ENCODE measurements at places on chromosomes 7 and 10.

DNA sequence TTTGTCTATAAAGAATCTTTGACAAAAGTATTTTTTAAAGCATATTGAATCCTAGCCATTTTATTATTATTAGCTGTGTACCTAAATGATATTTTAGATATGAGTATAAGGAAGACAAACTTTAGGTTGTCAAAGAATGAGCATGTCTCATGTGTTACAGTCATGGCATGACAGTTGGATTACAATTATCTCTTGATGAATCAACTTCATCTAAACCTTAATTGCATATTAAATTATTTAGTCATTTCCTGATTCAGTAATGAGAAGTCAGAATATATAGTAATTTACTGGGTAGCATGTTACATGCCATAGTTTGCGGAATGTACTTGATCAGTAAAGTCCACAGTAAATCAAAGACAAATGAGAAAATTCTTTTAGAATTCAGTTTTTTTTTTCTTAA is 59.2 kb downstream of the MAPK8 start:
- DNase-seq = no peak

GRCh38 chr10:124480860-124481259 is 19.2 kb downstream of the LHPP start:
- DNase-seq = no peak

DNA sequence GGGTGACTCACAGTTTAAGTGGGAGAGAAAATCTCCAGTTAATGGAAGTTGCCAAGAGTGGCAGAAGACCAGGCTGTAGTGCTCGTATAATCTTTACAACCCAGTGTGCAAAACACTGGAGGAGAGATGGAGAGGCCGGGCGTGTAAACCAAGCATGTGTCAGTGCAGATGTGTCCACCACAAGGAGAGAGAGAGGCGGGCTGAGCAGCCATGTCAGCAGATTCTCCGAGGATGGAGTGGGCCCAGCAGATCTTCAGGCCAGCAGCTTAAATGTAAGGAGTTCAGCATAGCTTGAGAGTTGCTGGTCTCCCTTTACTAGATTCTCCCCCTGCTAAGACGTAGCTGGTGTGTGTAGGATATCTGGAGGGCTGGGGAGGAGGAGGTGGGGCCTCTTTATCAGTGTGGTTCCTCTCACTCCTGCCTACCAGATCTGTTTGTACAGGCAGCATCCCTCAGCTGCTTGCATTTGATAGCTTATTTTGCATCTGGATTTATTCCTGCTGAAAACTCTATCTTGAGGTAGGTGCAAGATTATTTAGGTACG is 13.7 kb downstream of the BPGM start:
- DNase-seq = no peak

DNA sequence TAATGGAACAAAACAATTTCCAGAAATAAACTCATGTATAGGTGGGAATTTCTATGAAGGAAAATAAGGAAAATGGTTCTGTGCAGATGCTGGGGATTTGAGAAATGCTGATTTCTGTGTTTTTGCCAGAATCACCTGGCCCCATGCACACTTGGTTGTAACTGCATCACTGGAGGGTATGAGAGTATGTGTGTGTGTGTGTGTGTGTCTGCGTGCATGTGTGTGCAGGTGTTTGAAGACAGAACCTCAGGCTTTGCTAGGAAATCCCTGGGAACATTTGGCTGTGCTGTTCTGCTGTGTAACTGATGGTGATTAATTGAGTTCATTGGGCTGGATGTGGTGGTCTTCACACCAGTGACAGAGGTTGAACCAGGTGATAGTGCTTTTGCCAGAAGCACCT is 141.6 kb downstream of the CAMK1D start:
- no peak for DNase-seq

- DNase-seq = peak; percentile 70
Measured at GRCh38 chr7:41425926-41426325, 277.0 kb downstream of the INHBA start.

- DNase-seq = no peak
Measured at GRCh38 chr10:130140425-130140824, 4.2 kb downstream of the GLRX3 start.

DNA sequence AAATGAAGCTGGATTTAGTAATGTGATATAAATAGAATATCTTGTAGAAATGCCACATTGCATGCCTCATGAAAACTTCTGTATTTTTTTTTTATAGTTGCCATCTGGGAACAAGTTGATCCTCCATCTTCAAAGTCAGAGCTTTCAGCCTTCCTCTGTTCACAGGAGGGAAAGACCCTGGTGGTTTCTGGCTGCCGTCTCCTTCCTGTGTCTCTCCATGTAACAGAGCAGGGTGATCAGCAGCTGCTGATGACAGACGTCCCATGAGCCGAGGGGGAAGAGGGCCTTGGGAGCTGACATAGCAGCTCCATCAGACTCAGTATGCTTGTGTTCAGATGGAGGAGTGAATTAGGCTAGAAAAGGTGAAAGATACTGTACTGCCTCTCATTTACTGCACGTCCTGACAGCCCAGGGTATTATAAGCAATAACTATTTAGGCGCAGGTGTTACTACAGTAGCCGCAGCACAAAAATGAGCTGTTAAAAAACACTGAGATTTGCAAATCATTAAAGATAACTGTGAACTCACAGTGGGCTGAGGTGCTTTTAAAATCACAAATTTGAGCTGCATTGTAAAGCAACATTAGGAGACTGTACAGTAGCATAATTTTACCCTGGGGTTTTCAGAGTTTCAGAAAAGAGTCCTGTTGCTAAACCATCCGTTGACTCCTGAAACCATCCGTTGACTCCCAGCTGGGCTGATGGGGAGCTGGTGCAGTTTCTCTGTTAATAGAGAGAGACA is 103.3 kb downstream of the CFAP58 start:
- DNase-seq = no peak

DNA sequence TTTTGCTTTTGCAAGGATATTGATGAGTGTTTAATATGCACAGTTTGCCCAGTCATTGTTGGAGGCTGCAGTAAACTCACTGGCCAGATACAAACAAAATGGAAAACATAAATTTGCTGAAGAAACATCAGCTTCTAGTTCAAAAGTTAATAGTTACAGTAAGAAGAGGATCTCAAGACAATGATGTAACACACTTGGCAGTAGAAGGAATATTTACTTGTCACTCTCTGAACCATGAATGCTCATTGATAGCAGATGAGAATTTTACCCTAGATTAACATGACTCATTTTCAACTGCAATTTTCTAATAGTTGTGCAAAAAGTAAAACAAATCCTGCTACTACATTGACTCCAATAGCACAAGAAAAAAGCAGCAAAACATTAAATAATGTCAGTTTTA is 47.7 kb downstream of the VWC2 start:
- DNase-seq = no peak

- no peak for DNase-seq
Measured at GRCh38 chr10:123175389-123176387, 21.5 kb downstream of the BUB3 start.

GRCh38 chr7:70602117-70602516 is 529.8 kb upstream of the GALNT17 start:
- no peak for DNase-seq

DNA sequence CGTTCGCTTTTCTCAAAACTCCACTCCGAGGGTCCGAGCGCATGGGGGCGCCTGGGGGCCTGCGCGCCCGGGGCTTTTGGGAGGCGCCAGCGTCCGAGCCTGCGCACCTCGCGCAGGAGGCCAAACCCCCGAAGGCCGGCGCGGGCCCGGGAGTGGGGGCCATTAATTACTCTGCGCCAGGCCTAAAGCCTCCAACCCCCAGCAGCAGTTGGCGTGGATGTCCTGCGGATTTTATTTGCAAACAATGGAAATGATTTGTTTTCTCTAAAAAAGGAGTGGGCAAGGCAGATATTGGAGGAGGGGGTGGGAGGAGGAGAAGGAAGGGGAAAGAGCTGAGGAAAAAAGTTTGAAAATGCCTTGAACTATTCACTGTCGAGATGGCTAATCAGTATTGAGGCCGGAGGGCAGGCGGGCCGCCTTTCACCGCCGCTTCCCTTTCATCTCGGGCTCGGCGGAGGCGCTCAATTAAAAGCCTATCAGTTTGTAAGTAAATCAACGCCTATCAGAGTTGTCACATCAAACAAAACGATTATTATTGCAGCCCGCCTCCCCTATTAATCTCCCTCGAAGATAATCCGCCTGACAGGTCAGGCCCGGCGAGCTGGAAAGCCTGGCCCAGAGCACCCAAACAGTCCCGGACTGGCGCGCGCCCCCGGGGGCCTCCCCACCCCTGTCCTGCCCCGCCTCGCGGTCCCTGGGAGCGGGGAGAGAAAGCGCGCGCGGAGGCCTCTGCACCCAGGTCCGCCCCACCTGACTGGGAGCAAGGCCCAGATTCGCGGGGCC is 3.4 kb upstream of the ZNF503 start:
- DNase-seq = no peak

GRCh38 chr10:36604316-36604715 is 521.1 kb upstream of the ANKRD30A start:
- no peak for DNase-seq

GRCh38 chr10:9091530-9092093 is 1037.1 kb downstream of the GATA3 start:
- DNase-seq = no peak

GRCh38 chr10:86958116-86958900 is at the start of gene SNCG:
Gene SNCG (plus strand): TSS chr10:86958599. CDS start chr10:86958698, 99 bp downstream.
- peak; percentile 71 for DNase-seq

GRCh38 chr10:82932451-82932850 is 1057.5 kb downstream of the NRG3 start:
- DNase-seq = no peak

DNA sequence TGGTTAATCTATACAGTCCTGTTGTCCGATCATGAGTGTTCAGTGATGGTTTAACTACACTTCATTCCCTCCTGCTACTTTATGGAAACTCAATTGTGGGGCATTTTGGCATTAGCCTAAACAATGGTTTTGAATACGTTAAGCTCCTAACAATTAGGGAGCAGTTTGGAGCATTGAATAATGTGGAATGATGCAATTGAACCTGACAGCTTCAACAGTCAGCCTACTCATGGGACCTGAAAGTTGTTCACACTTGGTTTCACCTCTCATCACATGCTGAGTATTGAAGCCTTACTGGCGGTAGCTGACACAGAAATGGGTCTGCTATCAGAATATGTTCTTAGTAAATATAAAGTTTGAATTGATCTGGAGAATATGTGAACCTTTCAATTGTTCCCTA is 186.1 kb downstream of the MLLT10 start:
- no peak for DNase-seq

GRCh38 chr10:94129393-94130130 is 135.8 kb downstream of the PLCE1 start:
- DNase-seq = no peak

DNA sequence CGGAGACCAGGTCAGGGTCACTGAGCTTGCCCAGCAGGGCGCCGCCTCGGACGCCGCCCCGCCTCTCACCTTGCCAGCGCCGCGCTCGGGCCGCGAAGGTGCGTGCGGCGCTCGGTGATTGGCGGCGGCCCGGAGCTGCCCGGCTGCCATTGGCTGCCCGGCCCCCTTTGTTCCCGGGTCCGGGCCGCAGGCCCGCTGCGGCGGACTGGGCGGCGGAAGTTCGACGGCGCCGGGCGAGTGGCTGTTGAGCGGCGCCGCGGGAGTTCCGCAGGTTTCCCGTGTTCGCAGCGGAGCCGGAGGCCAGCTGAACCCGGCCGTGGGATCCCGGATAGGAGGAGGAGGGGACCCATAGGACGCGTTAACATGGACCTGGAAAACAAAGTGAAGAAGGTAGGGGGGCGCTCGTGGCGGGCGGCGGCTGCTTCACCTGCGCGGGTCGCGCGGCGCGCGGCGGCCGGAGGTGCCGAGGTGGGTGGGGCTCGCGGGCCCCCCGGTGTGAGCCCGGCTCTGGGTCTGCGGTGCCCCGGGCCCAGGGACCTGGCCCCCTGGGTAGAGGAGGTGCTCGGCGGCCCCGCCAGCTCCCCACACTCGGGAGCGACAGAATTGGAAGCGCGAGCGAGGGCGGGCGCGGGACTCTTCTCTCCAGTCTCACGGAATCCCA is at the start of gene TES:
TSS of gene TES (plus strand) at position 195 of the 661 bp plus-strand sequence. CDS start at position 364, 169 bp downstream.
- DNase-seq = peak; percentile 74

GRCh38 chr10:131889755-131890154 is 11.1 kb upstream of the PPP2R2D start:
- no peak for DNase-seq

- DNase-seq = no peak
Measured at GRCh38 chr7:11120675-11121220, 147.1 kb downstream of the PHF14 start.

DNA sequence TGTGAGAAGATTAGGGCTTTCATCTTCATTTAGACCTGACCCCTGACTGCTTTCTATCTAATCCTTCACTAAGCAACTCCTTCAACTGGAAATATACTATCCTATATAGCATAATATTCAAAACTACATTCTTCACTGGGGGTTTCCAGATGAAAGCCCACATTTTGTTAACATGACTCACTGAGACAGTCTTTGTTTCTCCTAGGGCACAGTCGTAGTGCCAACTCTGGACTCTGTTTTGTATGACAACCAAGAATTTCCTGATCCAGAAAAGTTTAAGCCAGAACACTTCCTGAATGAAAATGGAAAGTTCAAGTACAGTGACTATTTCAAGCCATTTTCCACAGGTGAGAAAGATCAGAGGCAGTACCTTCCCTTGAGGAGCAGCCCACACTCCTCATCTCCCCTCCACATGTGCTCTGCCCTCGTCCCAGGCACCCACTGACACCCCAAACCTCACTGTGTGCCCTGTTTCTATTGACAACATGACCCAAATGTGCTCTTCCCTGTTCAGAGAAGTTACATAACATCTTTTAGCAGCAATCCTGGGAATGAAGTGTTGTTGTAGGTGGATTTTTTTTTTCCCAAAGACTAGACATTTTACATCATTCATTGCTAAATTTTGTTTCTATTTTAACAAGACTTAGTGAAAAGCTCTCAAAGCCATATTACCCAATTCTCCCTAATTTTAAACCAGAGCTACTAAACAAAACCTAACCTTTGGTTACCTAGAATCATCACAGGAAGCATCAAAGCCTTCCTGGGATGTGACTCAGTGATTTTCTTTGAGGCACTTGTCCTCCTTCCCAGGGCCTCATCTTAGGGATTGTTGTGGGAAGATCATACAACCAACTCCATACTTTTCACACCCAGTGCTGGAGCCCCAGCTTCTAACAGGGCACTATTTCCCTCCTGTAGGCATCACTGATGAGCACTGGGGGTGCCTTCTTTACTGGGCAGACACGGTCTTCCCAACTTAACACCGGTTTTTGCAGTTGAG is 10.7 kb downstream of the CYP2E1 start:
- DNase-seq = no peak

GRCh38 chr10:110433740-110434139 is 64.0 kb upstream of the DUSP5 start:
- no peak for DNase-seq

DNA sequence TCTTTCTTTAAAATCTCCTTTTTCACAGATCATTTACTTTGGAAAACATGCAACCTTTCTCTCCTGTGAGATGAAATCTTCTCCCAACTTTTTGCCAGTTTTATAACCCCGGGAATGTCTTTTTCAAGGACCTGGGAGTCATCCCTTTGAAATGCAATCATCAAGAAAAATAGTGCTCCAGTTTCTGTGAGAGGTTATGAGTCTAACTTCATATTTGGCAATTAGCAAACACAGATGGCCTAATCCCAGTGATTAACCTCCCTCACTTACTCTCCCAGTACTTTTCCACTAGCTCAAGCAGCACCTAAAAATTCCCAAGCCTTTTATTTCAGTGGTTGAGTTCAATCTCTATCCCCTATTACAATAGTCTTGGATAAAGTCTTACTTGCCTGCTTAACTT is 185.8 kb upstream of the TMEM106B start:
- DNase-seq = peak; percentile 7
